ENCODE measurements at places on chromosomes 6 and 20. TPM values are rescaled to one million over a fixed set of nuclear protein-coding genes. Genes with fewer than 3 reads are reported as not detected.

The DZANK1 gene
- 0.47 TPM for total RNA-seq

The SCUBE3 gene
- not detected for total RNA-seq

The HLA-B gene
- 185 TPM for total RNA-seq

The TTBK1 gene
- total RNA-seq = not detected

The BPIFB2 gene
- total RNA-seq = not detected

GRCh38 chr6:154341871-154342270 is 14.7 kb downstream of the IPCEF1 start:
- no peak overlapping the region for H3K27ac ChIP-seq
- no peak for DNase-seq
- no peaks in the 10 kb centered on the region for H3K4me1 ChIP-seq

DNA sequence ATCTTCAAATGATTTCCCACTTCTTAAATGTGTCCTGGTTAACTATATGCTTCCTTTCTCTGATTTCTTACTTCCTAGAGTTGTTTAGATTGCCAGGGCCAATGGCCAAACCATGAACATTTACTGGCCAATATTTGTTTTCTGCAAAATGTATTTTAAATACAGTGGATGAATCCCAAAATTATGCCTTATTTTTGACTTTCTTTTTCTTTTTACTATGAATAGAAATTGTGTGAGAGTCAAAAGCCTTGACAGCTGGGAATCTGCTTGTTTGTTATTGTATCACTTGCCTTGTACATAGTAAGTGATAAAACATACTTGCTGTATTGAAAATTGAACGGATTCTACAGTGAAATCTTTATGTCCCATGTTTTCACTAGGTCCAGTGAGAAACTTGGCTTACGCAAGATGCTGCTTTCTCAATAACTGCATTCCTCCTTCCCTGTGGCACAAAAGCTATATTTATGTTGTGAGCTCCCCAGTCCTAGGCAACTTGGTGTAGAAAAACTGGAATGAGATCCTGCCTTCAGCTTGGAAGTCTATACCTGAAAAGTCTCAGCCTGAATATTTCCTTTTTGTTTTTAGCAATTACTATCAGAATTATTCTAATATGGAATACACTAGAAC is 295.2 kb downstream of the EPHA7 start:
- DNase-seq = no peak
- no peaks in the 10 kb centered on the region for H3K4me1 ChIP-seq
- H3K27ac ChIP-seq = no peak overlapping the region
- H3K36me3 ChIP-seq = no peaks in the 10 kb centered on the region

- no peaks in the 10 kb centered on the region for H3K36me3 ChIP-seq
- H3K4me3 ChIP-seq = peak within 1 kb of the TSS; percentile 74
- peak; percentile 96 for DNase-seq
- peak within 1 kb of the TSS; percentile 9 for H3K27ac ChIP-seq
These were observed at the start of gene CABLES2 for GRCh38 chr20:62407221-62407992. Gene CABLES2, minus strand, starts transcription at chr20:62407285. Its CDS starts 9 bp downstream, at chr20:62407276.

DNA sequence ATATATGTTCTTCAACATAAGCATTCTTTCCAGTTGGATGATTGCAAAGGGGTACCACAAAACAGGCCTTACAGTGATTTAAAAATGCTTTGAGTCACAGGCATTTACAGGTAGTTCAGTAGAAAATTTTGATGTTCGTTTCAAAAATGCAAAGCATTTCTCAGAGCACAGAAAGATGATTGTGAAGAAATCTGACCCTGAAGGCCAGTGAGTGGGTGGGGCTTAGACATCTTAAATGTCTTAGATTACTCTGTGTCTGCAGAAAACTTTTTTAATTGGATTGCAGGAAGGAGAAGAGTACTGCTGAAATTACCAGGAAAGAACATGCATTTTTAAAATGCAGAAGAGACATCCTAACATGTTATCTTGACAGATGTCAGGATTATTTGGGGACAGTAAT is 268.3 kb downstream of the CDKAL1 start:
- H3K4me1 ChIP-seq = no peaks in the 10 kb centered on the region
- no peaks in the 10 kb centered on the region for H3K36me3 ChIP-seq
- H3K27me3 ChIP-seq = no peaks in the 10 kb centered on the region
- H3K27ac ChIP-seq = no peak overlapping the region
- no peak overlapping the region for H3K4me3 ChIP-seq
- DNase-seq = no peak

GRCh38 chr6:55017555-55018300 is 156.6 kb upstream of the HCRTR2 start:
- DNase-seq = no peak
- H3K36me3 ChIP-seq = no peaks in the 10 kb centered on the region
- H3K27me3 ChIP-seq = no peaks in the 10 kb centered on the region
- no peak overlapping the region for H3K27ac ChIP-seq
- H3K4me3 ChIP-seq = no peak overlapping the region

- H3K27me3 ChIP-seq = no peaks in the 10 kb centered on the region
- DNase-seq = no peak
- H3K36me3 ChIP-seq = no peaks in the 10 kb centered on the region
- H3K27ac ChIP-seq = no peak overlapping the region
- H3K4me3 ChIP-seq = no peak overlapping the region
- H3K4me1 ChIP-seq = no peaks in the 10 kb centered on the region
These were observed 237.5 kb downstream of the EYA4 start for GRCh38 chr6:133478673-133479072.

- H3K27me3 ChIP-seq = no peaks in the 10 kb centered on the region
- no peak overlapping the region for H3K4me3 ChIP-seq
- DNase-seq = no peak
- no peaks in the 10 kb centered on the region for H3K36me3 ChIP-seq
These were observed 124.1 kb downstream of the CBLN4 start for GRCh38 chr20:55881204-55881603.

DNA sequence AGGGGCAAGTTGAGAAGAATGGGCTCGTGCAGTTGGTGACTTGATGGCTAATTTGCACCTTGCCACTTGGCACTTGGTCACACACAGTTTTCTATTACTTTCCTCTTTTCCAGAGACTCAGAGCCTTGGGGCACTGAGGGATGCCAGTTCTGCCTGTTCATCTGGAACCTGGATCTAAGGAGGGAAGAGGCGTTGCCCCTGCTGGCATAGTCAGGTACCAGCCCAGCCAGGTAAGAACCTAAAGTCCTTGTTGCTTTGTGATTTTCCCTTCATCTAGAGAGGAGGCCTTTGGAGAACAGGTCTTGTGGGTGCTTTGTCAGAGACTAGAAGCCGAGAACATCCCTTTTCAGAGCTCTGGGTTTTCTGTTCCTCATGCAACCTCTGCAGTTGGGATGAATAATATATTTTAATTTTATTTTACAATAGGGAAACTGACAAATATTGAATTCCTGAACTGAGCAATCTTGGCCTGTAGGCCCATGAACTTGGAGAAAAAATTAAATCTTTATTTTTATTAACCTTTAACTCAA is 11.4 kb downstream of the SYTL3 start:
- no peaks in the 10 kb centered on the region for H3K27me3 ChIP-seq
- peaks cover 21% of the 10 kb centered on the region for H3K4me1 ChIP-seq
- H3K27ac ChIP-seq = no peak overlapping the region
- no peaks in the 10 kb centered on the region for H3K36me3 ChIP-seq
- DNase-seq = no peak
- no peak overlapping the region for H3K4me3 ChIP-seq

- H3K4me1 ChIP-seq = no peaks in the 10 kb centered on the region
- no peak overlapping the region for H3K4me3 ChIP-seq
- no peak for DNase-seq
These were observed 9.3 kb upstream of the DTD1 start for GRCh38 chr20:18578581-18578980.

DNA sequence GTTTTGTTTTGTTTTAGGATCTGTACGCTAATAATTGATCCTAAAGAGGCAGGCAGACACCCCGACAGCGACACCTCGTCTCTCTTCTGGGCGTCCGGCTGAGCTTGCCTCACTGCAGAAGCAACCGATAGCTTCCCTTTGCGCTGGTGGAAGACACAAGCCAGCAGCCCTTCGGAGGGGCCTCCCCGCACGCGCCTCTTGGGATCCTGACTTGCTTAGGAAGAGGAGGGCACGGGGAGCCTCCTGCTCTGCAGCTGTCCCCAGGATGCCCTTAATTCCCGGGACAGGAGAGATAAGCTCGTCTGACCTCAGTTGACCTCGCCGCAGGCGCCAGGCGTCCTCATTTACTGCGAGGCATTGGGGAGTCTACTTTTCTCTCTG is 94.0 kb downstream of the CD83 start:
- H3K27me3 ChIP-seq = no peaks in the 10 kb centered on the region
- H3K36me3 ChIP-seq = no peaks in the 10 kb centered on the region
- peak overlapping the region; percentile 67 for H3K27ac ChIP-seq
- H3K4me1 ChIP-seq = peaks cover 11% of the 10 kb centered on the region

Data from psoas muscle (tissue), 8 donors.